Effector CD8-positive, alpha-beta T cell (primary cell): ENCODE measurements at places on chromosomes 7 and 10.

- no peak for DNase-seq
These were observed 179.1 kb downstream of the TCF7L2 start for GRCh38 chr10:113129117-113129516.

DNA sequence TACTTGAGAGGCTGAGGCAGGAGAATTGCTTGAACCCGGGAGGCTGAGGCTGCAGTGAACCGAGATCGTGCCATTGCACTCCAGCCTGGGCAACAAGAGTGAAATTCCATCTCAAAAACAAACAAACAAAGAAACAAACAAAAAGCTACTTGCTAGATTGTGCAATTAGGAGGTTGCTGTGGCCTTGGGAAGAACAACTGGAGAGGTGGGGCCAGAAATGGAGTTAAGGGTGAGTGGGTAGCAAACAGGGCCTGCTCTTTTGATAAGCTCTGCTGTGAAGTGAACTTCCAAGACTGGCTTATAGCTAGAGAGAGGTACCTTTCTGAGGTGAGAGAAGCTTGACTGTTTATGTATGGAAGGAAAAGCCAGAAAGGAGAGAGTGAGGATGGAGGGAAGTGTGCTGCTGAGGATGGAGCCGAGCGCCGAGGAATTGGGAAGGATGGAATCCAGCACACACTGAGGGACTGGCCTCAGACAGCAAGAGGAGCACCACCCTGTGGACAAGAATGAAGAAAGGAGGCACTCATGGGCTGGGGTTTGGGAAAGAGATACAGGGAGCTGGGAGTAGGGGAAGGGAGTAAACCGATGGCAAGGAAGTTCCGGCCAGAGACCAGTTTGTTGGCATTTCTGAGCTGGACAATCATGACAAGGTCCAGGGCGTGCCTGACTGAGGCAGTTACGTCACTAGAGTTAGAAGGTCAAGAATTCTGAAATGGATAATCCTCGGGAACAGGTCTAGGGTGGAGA, 7.0 kb upstream of the RPEL1 start:
- no peak for DNase-seq

DNA sequence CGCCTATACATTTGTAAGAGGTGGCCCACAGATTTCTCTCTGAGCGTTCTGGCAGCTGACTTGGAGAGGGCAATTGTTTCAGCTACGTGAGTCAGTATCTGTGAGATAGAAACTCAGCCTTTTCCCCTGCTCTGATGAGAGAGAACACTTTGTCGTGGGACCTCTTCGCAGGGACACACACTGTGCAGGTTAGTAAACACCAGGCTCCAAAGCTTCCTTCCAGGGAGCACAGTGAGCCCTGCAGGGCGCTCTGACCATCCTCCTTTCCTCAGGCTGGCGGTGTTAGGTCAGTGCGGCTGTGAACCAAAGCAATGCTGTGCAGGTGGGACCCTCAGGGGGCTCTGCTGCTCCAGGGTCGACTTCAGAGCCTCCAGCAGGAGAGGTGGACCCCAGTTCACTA, 152.2 kb upstream of the TCF7L2 start:
- no peak for DNase-seq

DNA sequence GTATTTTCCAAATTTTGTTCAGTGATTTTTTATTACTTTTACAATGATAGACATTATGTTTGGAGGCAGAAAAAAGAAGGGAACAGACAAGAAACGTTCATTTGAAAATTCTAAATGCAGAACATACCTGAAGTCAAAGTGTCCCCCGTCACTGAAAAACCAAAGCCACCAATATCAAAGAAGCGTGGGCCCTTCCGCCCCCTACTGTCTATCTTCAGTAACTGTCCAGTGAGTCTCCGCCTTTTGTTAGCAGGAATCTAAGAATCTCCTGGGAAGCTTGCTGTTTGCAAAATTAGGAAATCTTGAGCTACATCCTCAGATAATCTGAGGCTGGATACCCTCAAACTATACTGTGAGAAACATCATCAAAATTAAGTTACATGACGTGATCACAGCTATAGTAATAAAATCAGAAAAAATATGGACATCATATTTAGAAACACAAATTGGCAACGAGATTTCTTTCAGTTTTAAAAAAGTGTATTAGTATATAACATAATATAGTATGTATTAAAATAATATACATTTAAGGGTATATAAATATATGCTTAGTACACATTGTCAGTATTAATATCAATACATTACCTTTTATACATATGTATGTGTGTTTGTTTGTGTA, 169.3 kb upstream of the AKR1E2 start:
- peak; percentile 3 for DNase-seq

DNA sequence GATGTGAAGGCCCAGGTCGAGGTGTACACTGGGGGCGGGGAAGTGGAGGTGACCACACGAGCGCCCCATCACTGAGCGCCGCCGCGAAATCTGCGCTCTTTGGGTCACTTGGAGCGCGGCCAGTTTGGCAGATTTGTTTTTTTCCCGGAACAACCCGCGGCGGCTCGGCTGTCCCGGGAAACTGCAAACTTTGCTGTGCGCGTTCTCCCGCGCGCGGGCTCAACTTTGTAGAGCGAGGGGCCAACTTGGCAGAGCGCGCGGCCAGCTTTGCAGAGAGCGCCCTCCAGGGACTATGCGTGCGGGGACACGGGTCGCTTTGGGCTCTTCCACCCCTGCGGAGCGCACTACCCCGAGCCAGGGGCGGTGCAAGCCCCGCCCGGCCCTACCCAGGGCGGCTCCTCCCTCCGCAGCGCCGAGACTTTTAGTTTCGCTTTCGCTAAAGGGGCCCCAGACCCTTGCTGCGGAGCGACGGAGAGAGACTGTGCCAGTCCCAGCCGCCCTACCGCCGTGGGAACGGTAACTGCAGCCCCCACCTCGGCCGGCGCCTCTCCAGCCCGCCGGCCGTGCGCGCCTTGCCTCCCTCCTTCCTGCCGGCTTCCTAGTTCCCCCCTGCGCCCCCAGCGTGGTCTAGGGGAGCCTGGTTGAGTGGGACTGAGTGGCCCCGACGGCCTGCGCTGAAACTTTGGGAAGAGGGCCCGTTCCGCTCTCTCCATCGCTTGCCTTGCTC, at the start of gene CASP7:
Gene CASP7, plus strand, starts transcription at position 450 of the 727 bp plus-strand sequence. CDS start 17,582 bp downstream, outside the sequence.
- DNase-seq, result peak; percentile 60

GRCh38 chr10:119025336-119025735, 4.2 kb upstream of the NANOS1 start:
- no peak for DNase-seq

DNA sequence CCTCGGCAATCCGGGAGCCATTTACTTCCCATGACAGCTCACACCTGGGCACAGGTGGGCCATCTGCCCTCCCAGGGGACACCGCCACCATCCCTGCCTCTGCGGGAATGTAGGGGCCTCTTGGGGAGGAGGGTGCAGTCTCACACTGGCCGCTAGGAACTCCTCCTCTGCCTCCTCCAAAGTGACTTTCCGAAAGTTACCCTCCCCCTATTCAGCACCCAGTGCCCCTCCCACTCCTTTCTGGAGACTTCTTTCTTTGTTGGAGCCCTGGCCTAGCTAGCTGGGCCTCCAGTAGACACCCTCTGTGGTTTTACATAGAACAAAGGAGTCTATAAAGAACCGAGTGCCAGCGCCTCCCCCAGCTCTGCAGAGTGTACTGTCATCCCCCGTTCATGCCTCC, 45.8 kb upstream of the MNX1 start:
- DNase-seq, result no peak

GRCh38 chr10:130770018-130770630, 541.4 kb downstream of the TCERG1L start:
- DNase-seq, result no peak

GRCh38 chr10:81889181-81889769, 14.3 kb downstream of the NRG3 start:
- no peak for DNase-seq

- DNase-seq, result no peak
These were observed 8.2 kb upstream of the LSM8 start for GRCh38 chr7:118175740-118176139.

GRCh38 chr10:1009071-1009494, 16.6 kb downstream of the IDI2 start:
- no peak for DNase-seq

GRCh38 chr7:107975394-107976013, 27.5 kb downstream of the LAMB1 start:
- DNase-seq, result no peak

DNA sequence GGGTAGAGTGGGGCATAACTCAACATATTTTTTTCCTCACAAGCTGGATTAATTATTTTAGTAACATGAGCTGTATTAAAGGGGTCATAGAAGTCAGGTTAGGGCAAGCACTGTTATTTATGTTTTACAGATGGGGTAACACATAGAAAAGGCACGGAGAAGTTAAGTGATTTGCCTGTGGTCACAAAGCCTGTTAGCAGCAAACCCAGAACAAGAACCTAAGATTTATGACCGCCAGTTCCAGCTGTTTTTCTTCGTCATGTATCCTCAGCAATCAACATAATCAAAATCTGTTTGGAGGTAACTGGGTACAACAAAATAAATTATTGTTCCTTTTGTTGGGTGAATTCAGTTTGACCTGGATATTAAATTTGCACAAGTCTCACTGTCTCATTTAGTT, 57.2 kb upstream of the BET1 start:
- no peak for DNase-seq

- DNase-seq, result no peak
These were observed 11.7 kb downstream of the TRIM8 start for GRCh38 chr10:102656026-102656425.

DNA sequence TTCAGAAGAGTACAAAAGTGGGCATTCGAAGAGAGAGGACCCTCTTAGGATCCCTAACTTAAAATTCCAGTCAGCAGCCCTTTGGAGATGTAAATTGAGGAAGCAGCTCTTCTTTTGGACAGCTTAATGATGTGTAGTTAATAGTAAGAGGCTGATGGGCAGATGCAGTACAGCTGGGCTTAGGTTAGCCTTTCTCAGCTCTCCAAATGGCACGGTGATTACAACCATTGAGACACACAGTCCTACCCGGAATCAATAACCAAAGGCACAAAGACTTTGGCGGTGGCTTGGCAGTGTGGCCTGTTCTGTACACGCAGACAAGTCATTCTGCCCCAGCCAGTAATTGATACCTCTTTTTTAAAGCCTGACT, 26.8 kb downstream of the GAD2 start:
- no peak for DNase-seq

GRCh38 chr7:34390103-34390502, 267.9 kb upstream of the NPSR1 start:
- DNase-seq, result no peak

- no peak for DNase-seq
These were observed 114.9 kb upstream of the PRSS58 start for GRCh38 chr7:142372727-142373126.

GRCh38 chr10:15399060-15399661, 28.1 kb upstream of the FAM171A1 start:
- DNase-seq, result no peak

DNA sequence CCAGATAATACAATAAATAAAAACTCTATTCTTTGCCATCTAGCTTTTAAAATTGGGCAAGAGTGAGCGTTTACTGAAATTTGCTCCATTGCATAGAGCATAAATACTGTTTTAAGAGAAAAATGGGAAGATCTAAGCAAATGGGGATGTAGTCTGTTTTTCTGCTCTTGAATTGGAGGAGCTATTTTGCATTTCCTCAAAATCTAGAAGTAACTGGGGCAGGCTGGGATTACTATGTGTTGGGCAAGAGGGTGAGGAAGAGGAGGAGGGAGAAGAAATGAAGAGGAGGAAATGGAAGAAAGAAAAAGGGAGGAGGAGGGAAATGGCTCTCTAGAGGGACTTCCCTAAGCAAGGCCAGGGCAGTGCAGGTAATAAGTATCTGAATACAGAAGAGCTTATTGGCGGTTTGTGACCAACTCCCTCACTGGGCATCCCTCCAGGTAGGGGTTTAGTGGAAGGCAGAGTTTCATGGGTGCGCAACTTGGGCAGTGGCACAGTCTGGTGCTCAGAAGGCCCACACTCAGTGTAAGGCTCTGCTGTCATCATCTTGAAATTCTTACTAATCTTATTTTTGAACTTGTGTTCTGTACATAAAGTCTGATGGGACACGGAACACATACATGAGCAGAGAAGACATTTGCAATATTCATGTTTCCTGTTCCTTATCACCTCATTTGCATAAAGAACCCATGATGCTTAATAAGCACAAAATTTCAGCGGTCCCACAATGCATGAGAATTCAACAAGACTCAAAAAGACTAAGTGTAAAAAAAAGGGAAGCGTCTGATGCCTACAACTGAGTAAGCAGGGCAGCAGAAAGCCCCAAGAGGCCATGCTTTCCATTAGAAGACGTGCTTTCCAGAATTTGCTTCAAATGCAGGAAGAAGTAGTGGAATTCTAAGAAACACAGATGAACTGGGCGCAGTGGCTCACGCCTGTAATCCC, 116.9 kb downstream of the EVX1 start:
- DNase-seq, result no peak

- DNase-seq, result no peak
These were observed 9.4 kb downstream of the BZW2 start for GRCh38 chr7:16655394-16655793.

- no peak for DNase-seq
These were observed 28.6 kb upstream of the TRIL start for GRCh38 chr7:28986765-28987110.
